ENCODE measurements at places on chromosomes 2 and 18. TPM values are rescaled to one million over a fixed set of nuclear protein-coding genes. Genes with fewer than 3 reads are reported as not detected.

COPS8 gene
- 136 TPM for total RNA-seq

ALLC gene
- total RNA-seq: not detected

STARD6 gene
- not detected for total RNA-seq

SMPD4 gene
- 28.5 TPM for total RNA-seq

PSMA8 gene
- total RNA-seq: not detected

HOXD1 gene
- total RNA-seq: not detected

NLRC4 gene
- 0.31 TPM for total RNA-seq

ANKAR gene
- total RNA-seq: 45.1 TPM

RFX8 gene
- total RNA-seq: not detected

CNGA3 gene
- 6.3 TPM for total RNA-seq

SCN7A gene
- 0.94 TPM for total RNA-seq

MATN3 gene
- 1.3 TPM for total RNA-seq

NEUROD1 gene
- 4.7 TPM for total RNA-seq

SUPT7L gene
- 46.0 TPM for total RNA-seq

SP5 gene
- 0.63 TPM for total RNA-seq

VWC2L gene
- 7.8 TPM for total RNA-seq

LIMS3 gene
- 2.5 TPM for total RNA-seq

IL1RL2 gene
- 0.63 TPM for total RNA-seq

SULT1C2 gene
- 0.31 TPM for total RNA-seq

LOXL3 gene
- total RNA-seq: 19.4 TPM

ASB18 gene
- total RNA-seq: not detected

DQX1 gene
- total RNA-seq: not detected

IL36G gene
- total RNA-seq: not detected

MYO5B gene
- 39.4 TPM for total RNA-seq

NPPC gene
- not detected for total RNA-seq

COL4A4 gene
- total RNA-seq: 0.94 TPM

UGT1A5 gene
- total RNA-seq: not detected
